ENCODE measurements at places on chromosomes 3 and 15. TPM values are rescaled to one million over a fixed set of nuclear protein-coding genes. Genes with fewer than 3 reads are reported as not detected.

Gene PLAAT1
- total RNA-seq: 2.4 TPM

DNA sequence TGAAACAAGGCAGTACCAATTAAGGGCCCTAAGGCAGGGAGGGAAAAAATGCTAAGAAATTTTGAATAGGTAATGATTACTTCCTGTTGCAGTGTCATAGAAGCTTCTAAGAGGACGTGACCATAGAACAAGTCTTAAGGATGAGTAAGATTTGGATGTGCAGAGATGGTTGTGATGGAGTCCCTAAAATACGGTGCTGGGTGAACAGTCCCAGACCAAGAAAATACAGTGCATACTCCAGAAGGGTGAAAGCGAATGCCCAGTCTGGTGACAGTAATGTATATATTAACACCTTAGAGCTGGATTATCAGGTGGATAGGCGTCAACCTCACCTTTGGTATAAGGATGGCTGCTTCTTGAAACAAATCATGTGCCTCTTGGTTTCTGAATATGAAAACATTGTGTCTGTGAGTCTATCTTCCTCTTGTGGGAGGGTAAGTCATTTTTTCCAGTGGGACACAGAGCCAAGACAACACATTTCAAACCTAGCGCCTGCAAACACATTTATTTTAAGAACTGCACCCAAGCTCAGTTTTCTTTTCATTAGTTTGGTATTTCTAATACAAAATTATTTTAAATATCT lies 101.2 kb upstream of the TP63 start:
- DNase-seq: no peak

DNA sequence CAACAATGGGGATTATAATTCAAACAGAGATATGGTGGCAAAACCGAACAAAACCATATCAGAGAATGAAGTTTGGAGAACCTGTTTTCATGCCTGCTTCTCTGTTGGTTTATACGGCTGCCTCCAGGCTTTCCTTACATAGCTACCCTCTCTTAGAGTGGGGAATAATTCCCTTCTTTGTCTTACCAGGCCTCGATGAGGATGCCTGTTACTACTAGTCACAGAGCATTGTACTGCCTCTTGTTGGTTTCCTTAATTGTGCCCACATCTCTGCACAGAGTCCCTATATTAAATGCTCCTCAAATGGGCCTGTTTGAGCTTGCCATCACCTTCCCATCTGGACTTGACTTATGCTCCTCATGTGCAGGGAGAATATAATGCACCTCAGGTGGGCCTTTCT lies 92.9 kb downstream of the NCEH1 start:
- DNase-seq: no peak

- DNase-seq: no peak
Measured at GRCh38 chr15:65375871-65376607, 1.8 kb downstream of the IGDCC3 start.

DNA sequence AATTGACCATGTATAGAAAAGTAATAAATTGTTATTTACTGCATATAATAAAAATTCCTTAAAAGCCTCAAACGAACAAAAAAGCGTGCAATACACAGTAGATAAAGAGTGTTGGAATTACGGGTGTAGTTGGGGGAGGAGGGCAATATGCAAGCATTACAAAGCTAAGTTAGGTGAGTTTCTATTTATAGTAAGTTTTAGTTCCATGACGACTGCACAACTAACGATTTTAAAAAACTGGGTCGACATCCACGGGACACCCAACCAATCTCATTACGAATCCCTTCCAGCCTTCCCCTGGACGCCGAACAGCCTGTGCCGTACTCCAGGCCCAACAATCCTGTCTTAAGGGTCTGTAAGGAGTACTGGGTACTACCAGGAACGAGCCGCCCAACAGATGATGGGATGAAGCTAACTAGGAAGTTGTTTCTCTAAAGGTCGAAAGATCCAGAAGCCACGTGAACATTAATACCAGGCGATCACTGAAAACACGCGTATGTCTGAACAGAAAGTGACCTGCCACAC lies 677 bp downstream of the POLQ start:
- DNase-seq: no peak

- no peak for DNase-seq
Measured at GRCh38 chr15:36612063-36612788, 32.8 kb downstream of the CDIN1 start.
